ENCODE measurements at places on chromosomes 1 and 21.

- DNase-seq, result no peak
These were observed 173.4 kb downstream of the S1PR1 start for GRCh38 chr1:101410048-101410878.

DNA sequence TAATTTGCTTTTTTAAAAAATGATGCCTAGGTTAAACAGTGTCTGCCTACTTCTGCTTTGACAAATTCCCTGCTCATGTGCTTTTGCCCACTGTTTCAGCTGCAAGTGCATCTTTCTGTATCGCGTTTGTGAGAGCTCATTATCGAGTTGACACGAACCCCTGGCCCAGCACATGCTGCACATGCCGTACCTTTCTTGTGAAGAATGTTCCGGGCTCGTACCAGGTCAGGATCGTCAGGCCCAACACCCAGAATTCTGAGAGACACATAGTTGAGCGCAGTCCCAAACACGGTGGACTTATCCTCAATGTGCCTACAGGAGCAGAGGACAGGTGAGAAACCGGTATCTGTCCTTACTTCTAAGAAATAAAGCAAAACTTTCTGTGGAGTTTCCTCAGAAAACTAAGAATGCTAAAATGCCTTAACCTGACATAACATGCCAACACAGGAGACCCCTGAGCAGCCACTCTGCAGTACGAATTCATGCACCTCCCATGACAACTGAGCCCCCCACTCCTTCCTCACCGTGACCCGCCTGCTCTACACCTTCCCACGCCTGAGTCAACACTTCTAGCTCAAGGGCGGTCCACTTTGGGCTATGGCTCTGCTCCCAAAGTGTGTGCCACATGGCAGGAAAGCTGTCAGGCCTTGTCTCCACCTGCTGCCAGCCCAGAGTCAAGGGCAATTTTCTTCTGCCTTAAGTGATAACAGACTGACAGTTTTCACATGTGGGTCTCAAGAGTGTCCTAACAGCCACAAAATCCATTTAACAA lies 6.7 kb downstream of the LSS start:
- no peak for DNase-seq

GRCh38 chr1:11796036-11796828 lies 9.5 kb downstream of the MTHFR start:
- no peak for DNase-seq

- DNase-seq, result no peak
These were observed 197.7 kb downstream of the CRB1 start for GRCh38 chr1:197465528-197466327.

GRCh38 chr1:53198241-53198651 lies 1.6 kb downstream of the CPT2 start:
- DNase-seq, result no peak

GRCh38 chr1:84757301-84757700 lies 67.0 kb upstream of the SSX2IP start:
- DNase-seq, result no peak

GRCh38 chr1:71502006-71502405 lies 421.2 kb upstream of the ZRANB2 start:
- DNase-seq, result no peak

DNA sequence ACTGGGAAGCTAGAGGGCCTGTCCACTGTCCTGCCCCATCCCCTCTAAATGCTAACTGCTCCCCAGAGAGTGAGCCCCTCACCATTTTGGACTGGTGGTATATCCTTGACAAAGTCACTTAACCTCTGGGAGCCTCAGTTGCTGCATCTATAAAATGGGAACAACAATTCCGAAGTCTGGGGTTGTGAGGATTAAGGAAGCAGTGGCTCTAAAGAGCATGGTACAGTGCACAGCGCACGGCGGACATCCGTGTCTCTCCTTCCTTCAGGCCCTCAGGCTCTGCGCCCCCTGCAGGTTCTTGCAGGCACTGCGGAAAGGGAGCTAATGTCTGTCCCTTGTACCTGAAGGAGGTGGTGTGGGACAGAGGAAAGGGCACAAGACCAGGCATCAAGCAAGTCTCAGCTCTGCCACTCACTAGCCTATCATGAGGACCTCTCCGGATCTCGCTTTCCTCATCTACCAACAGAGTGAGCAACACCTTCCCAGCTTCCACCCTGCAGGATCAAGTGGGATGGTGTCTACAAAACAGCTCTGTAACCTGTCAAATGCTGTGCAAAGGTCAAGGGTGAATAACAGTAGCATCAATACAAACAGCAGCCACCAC lies 20.1 kb downstream of the ECE1 start:
- DNase-seq, result peak; percentile 37
